Stimulated activated CD8-positive, alpha-beta memory T cell treated with anti-CD3 and anti-CD28 coated beads, Interleukin-7, amount 100 ng/mL, for 1 hour (primary cell): ENCODE measurements at places on chromosomes 12 and 14.

DNA sequence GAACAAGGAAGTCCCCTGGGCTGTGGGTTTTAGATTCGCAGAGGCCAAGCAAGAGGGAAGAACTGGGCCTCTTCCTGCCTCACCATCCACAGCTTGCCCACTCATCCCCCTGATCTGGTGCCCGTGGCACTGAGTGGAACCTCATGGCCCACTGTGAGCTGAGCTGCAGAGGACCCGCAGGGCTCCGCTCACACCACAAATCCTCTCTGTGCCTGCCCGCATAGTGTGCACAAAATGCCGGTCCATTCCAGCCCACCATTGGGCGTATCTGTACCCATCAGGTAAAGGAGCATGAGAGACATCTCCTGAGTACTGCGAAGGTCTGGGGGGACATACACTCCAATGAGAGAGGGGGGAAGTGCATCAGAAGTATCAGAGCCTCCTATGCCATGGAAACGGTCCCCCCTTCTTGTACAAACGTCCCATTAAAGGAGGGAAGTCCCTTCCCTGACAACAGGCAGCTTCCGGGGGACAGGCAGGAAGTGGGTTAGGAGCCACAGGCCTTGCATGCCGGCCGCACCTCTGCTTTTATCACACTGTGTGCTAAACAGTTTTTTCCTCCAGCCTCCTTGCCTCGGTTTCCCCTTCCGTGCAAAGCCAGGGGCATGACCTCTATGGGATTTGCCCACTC is 309.4 kb upstream of the DIO3 start:
- no peak for DNase-seq

DNA sequence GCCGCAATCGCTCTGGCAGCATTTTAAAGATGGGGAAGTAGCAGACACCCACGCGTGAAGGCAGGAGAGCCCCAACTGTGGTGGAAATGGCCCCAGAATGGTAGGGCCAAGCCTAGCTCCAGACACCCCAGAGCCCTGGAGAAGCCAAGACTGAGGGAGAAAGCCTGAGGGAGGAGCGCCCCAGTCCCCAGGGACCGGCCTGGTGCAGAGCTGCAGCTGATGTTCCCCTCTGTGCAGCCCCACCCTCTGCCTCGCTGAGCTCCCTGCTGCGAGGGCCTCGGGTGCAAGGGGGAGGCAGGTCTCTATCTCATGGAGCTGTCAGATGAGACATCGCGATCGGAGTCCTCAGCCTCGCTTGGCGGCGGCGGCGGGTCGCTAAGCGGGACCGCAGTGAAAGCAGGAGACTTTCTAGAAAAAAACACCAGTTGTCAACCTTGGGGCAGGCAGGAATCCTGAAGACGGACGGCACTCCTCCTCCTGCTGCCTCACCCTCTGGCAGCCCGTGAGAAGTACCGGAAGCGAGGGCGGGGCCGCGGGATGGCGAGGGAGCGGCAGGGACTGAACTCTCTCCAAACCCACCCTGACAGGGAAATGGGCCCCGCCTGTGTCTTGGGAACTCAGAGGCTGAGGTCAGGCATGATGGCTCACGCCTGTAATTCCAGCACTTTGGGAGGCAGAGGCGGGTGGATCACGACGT is 6.0 kb downstream of the GAPDH start:
- DNase-seq, result no peak

- no peak for DNase-seq
These were observed 12.3 kb downstream of the METTL3 start for GRCh38 chr14:21498540-21499526.

GRCh38 chr14:87547536-87547935 is 445.4 kb downstream of the GALC start:
- DNase-seq, result no peak

GRCh38 chr14:92175811-92176210 is 54.0 kb downstream of the CPSF2 start:
- DNase-seq, result no peak

DNA sequence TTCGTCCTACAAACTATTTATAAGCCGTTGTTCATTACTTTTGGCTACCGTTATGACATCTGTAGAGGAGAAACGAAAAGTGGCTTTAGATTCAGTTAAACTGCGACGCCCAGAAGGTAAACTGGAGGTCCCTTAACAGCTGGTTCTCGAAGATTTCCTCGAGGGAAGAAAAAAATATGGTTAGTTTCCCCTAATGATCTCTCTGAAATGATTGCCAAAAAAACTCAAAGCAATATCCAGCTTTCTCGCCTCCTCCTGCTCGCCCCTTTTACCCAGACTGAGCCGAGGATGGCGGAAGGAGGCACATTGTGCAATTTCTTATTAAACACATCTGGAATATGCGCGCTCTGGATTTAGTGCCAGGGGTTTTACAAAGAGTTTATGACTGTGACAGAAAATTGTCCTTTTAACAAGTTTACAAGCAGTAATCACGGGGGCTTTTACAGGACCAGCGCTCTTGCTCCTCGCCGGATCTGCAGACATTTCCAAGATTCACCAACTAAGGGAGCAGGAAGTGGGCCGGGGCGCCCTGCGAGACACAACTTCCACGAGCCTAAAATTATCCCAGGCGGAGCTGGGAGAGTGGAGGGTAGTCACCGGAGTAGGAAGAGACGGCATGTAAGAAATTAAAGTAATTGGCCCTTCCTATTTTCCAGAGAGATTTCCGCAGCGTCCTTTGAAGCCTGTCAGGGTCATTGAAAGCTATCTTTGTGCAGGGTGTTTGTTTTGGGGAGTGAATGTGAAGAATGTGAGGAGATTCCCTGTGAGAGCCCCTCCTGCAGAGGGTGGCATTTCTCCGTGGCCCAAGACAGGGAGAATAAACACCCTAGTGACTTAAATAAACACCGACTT is 5.6 kb downstream of the SIX1 start:
- no peak for DNase-seq

GRCh38 chr14:99467336-99468078 is 13.2 kb downstream of the SETD3 start:
- DNase-seq, result no peak
